ENCODE measurements at places on chromosomes 2 and 18. TPM values are rescaled to one million over a fixed set of nuclear protein-coding genes. Genes with fewer than 3 reads are reported as not detected.

OXER1 gene
- total RNA-seq, result not detected

DNAJC5G gene
- 1.0 TPM for total RNA-seq

ECEL1 gene
- not detected for total RNA-seq

SERPINB3 gene
- not detected for total RNA-seq

- no peak for DNase-seq
Observed at GRCh38 chr2:9738062-9738461, 105.2 kb upstream of the TAF1B start.

DNA sequence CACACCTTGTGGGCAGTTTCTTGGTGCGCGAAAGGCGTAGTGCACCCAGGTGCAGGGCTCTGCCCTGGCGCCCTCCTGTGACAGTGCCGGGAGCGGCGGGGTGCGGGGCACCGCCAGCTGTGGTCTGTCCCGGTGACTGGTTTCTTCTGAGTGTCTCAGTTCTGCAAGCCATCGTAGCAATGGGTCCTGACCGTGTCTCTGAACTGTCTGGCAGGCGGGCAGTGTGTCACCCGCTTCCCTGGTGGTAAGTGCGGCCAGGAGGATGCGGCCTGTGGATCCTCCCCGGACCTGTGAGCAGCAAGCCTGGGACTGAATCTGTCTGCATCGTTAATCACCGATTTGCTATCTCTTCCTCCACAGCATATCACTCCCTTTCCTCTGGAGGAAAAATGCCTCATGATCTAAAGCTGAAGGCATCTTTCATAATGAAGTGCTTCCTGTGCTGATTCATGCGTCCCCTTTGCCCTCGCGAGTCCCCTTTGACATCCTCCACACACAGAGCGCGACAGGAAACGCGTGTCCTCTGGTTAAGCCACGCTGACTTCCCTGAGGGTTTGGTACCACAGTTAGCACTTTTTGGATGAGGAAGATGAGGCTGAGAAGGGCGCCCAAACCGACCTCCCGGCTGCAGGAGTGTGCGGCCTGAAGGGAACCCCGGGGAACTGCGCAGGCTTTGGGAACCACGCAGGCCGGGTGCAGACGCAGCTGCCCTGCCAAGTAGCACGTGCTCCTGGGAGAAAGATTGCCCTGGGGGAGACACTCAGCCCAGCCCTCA is 416.0 kb upstream of the HS6ST1 start:
- peak; percentile 2 for DNase-seq

GRCh38 chr2:99672766-99673350 is 183.0 kb upstream of the REV1 start:
- DNase-seq, result no peak

DNA sequence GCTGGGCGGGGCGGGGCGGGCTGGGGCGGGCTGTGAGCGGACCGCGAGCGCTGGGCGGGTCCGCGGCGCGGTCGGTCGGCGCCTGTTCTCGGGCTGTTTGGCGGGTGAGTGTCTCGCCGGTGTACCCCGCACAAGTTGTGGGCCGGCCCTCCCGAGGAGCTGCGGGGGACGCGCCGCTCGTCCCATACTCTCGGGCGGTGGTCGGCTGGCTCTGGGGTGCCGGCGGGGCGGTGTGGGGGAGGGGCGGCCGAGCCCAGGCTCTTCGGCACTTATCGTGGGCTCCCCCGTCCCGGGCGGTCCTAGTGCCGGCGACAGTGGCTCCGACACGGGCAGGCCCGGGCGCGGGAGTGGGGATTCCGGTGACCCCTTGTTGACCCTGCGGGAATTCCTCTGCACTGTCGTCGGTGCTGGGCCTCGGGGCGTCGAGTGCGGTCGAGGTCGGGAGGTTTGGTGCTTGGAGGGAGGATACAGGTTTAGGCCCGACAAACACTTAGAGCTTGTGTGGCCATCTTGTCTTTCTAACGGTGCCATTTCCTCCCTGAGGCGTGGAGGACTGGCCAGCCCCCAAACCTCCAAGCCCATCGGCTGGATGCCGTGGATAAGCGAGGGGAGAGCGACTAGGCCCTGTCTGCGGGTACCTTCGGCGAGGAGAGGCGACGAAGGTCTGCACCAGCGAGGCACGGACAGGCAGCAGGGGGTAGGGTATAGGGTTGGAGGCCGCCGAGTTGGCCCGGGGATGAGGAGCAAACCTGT is at the start of gene SEPTIN2:
Gene SEPTIN2, plus strand, starts transcription at position 47 of the 753 bp plus-strand sequence. CDS start 8,308 bp downstream, outside the sequence.
- DNase-seq, result peak; percentile 66

DNA sequence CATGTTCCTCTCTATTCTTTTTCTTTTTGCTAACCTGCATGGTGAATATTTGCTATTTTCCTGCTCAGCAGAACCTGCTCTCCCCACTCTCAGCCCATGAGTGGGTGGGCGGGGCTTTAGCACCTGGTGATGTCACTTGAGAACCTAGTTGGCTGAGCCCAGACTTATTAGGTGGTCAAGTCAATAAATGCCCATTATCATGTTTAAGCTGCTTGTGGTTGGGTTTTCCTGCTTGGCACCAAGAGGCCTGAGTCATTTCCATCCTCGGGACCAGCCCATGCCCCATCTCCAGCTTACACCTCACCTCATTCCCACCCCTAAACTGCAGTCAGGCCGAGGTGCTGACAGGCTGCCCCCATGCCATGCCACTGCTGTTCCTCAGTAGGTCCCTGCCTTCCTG is 226.6 kb downstream of the ANKRD30B start:
- no peak for DNase-seq

DNA sequence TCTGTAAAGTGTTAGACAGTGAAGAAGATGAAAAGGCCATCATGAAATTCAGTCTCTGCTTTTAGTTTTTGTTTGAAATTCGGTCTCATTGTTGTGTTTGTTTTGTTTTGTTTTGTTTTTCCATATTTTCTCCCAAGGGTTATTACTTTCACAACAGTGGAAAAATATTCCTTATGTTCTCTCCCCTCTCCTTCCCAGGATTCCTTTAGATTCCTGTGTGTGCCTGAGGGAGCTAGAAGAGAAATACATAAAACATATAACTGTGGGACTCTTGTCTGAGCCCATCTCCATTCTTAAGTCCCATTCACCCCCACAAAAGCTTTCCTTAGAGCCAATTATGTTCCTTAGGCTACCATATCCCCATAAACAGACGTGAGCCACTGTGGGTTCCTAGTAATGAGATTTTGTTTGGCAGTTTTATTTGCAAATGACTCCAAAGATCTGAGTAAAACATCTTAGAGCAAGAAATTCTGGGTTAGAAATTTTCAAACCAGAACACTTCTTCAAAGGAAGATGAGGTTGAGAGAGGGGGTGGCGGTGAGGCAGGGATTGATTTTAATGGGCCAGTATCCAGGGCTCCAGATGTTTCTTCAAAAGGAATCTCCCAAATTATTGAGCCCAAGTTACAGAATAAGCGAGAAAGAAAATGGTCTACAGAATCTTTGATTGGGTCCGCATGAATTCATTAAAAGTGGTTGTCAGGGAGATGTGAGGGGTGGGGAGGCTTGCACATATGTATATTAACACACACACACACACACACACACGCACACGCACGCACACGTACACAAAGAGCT is 157.8 kb upstream of the TNP1 start:
- no peak for DNase-seq

DNA sequence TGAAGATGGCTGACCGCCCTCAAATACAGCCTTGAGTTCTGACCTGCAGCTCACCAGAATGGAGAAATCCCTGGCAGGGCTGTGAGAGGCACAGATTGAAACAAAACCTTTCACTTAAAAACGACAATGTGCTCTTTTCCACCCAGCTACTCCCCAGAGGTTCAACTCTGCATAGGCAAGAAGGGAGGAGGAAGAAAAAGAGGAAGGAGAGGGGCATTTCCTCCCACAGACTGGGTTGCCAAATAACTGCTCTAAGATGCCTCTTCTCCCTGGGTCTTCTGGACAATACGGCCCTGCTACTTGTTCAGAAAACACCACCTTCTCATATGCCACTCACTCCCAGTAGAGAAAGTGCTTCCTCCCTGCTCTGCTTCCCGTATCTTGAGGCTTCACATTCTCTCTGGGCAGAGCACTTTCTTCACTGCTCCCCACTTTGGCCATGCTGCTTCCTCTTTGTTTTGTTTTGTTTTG is 136.4 kb upstream of the SLC1A4 start:
- no peak for DNase-seq

GRCh38 chr2:23376972-23377371 is 8.0 kb upstream of the KLHL29 start:
- DNase-seq, result no peak

DNA sequence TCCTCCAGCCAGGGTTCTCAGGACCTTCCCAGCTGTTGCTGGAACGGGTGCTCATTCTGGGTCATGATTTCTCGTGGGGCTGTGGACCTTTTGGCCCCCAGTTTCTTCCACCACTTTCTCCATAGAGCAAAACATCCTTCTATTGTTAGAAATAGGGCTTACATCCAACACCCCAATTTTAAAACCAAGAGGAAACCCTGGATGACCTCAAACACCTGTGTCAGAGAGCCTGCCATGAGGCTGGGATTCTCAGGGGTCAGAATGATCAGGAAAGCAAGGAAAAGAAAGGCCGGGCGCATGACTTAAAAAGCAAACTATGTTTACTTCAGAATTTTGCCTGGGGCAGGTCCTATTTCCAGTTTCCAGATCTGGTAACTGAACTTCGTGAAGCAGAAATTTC is 307.9 kb upstream of the MEIS1 start:
- no peak for DNase-seq

GRCh38 chr18:78565240-78565639 is 414.4 kb upstream of the SALL3 start:
- DNase-seq, result no peak

GRCh38 chr2:240462073-240462706 is 26.7 kb downstream of the GPC1 start:
- no peak for DNase-seq

DNA sequence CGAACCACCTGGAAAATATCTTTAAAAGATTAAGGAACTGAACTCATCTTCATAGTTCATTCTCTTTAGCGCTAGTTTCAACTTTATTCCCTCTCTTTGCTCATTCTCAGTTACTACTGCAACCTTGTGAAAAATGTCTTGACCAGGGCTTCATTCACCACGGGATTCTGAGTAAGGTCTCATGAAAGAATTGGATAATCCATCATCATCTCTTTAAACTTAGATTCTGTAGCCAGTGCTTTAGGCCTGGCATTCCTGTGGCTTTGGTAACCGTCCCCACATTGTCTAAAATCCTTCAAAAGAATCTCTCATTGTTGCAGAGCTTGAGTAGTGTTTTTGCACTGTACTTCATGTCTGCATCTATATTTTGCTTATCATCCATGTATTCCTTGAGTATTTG is 229.5 kb downstream of the ETAA1 start:
- DNase-seq, result no peak

DNA sequence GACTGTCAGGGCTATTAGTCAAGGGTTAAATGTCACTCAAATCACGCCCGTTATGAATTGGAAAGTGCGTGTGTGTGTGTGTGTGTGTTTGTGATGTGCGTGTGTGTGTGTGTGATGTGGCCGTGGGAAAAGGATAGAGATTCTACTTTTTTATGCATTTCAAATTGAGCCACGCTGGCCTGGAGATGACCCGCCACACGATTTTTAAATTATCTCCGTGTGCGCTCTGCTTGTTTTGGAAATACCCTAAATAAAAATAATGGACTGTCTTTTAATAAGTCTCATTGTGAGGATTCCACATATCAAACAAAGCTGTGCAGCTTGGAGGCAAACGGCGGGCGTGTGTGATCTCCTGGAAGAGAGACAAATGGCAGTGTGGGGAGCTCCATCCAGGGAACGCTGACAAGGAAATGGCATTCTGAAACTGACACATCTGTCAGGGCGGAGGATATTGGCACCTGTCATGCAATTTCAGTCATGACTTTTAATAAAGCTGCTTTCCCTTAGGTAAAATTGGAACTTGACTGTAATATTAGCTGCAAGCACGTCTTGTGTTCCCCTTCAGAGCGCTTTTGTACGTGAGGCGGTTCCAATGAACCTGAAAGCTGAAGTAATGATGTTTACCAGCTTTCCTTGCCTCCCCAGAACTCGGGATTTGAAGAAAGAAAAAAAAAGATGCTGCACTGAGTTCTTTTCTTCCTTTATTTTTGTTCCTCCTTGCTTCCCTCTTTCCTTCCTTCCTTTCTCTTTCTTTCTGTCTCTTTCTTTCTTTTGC is 381.8 kb upstream of the SMIM21 start:
- no peak for DNase-seq

DNA sequence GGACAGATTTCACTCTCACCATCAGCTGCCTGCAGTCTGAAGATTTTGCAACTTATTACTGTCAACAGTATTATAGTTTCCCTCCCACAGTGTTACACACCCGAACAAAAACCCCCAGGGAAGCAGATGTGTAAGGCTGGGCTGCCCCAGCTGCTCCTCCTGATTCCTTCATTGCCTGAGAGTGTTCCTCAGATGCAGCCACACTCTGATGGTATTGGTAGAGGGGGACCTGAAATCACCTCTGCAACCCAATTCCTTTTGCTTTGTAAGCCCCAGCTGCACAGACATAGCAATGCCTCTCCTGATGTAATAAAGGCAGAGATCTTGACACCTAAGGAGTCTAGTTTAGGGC is 1529.8 kb downstream of the RPIA start:
- no peak for DNase-seq

GRCh38 chr2:162118166-162119031 is 33.6 kb downstream of the GCG start:
- no peak for DNase-seq

- DNase-seq, result no peak
Observed at GRCh38 chr18:57122936-57123510, 23.9 kb upstream of the BOD1L2 start.

- peak; percentile 39 for DNase-seq
Observed at GRCh38 chr2:43152741-43153647, 73.4 kb downstream of the ZFP36L2 start.

- DNase-seq, result no peak
Observed at GRCh38 chr18:76130845-76131244, 364.2 kb downstream of the ZNF516 start.

DNA sequence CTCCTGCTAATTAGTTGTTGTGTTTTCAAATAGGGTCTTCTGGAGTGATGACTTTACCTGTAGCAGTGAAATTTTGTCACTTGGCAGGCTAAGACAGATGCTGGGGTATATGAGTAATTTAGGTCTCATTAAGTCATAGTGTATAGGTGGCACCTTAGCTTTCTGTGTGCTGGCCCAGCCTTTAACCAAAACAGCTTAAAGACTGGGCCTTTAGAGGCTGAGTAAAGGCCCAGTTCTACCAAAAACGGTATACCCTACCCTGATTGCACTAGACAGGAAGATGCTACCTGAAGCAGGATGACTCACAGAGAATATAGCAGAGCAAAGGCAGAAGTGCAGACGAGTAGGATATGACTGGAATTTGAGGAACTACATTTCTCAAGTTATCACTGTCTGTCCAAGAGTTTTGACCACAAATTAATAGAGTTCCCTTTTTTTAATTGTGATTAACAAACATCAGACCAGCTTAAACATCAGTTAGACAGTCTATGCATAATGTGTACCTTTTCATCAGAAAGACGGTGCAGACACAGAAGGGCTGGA is 337.9 kb upstream of the SALL3 start:
- DNase-seq, result no peak

GRCh38 chr2:99729104-99730025 is 239.5 kb upstream of the REV1 start:
- peak; percentile 12 for DNase-seq
